ENCODE measurements at places on chromosomes 4 and X.
A peak's percentile ranks its signal among the peaks of the same experiment; 100 is the strongest.

DNA sequence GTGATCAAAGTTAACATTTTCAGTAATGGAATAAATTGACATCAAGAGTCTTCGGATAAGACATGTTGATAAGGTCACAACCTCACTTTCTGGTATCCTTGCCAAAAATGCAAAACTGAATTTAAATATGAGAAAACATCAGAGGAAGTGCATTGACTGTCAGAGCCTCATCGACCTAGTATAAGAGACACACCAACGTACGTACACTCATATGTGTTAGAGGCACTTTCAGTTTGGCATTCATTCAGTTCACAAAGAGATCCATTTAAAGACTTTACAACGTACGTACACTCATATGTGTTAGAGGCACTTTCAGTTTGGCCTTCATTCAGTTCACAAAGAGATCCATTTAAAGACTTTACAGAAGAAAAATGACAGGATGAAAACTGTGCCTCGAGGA, 280.3 kb downstream of the INPP4B start:
- DNase-seq = no peak

DNA sequence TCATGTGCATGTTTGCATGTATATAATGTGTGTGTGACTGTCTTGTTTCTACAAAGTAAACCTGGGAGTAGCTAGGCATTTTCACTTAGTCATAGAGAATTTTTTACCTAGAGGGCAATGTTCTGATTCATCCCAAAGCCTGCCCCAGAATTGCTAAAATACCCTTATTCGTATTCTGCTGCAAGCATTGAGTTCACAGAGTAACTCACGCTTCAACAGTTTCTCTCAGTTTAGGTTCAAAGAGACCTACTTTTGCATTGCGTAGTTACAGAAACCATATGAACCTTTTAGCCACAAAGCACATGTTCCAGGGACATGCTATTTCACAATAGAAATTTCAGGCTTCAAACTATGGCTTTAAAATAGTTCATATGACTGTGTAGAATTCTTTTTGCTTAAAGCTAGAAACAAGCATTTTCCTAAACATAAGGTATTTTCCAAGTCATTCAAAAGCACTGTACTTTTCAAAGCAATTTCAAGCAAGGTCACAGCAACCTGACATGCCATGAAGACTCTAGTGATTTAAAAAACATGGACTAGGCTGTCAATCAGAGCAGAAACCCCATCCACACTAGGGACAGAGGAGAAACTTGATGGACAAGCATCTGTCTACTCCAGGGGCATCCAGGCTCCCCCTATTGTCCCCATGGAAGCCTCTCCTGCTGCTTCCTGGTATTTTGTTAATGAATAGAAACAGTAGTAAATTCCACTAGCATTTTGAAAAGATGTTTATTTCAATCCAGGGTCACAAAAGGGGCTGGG, 81.5 kb upstream of the MAPK10 start:
- no peak for DNase-seq

DNA sequence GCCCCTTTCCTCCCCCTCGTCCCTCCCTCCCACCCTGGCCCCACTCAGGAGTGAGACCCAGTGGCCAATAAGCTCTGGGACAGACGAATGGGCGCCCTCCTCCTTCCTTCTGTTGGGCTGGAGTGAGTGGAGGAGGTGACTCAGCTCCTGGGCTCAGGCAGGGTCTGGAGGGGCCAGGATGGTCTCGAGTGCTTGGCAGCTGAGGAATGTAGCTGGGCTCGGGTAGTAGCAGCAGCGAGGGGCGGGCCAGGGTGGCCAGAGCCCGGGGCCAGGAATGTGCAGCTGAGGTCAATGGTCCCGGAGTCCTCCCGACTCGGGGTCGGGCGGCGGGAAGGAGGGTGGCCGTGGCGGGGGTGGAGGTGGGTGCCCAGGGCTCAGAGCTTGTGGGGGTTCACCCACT, 15.0 kb downstream of the G6PD start:
- DNase-seq = peak; percentile 70

DNA sequence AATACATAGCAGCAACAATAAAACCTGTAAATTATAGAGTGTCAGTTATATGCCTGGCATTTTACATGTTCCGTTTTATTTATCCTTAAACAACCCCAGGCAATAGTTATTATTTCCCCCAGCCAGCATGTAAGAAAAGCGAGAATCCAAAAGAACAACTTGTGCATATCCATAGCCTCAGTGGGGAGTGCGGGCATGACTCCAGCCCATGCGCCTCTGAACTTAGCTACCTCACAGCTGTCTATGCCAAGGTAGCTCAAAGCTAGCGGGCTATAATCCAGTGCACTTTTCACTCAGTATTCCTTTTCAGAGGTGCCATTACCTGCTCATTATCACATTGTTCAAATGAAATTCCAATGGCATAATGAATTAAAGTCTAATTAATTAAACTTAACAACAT, 257.3 kb upstream of the EDNRA start:
- no peak for DNase-seq

- no peak for DNase-seq
Observed at GRCh38 chr4:8776366-8776765, 95.3 kb downstream of the HMX1 start.

DNA sequence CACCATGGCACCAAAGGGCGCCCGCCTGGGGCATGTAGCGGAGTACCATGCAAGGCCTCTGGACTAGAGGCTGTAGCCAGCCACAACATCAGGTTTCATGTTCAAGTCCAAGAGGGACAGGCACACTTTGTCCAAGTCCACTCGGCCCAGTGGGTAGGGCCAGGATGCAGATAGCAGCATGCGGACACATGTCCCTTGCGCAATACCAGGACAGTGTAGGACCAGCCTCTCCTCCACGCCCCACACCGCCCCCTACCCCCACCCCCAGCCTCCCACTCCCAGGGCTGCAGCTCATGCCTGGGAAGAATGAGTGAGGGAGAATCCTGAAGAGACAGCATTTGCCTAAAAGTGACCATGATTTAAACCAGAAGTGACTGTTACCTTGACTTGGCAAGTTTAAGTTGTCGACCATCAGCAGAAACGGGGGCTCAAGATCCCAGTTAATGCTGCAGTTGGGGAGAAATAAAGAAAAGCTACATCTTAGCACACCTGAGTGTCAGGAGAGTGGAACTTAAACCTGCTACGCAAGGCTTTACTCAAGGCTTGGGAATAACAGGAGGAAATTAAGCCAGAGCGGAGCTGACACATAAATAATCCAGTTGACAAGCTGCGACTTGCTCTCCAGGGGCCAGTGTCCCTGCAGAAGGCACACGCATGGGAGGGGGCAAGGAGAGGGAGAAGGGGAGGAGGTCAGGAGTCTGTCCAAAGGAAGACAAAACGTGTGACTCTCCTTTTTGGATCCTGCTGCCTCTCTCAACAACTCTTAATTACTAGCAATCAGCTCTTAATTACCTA, 221.7 kb downstream of the BCOR start:
- no peak for DNase-seq

GRCh38 chr4:118867311-118868067, 21.2 kb upstream of the SYNPO2 start:
- no peak for DNase-seq

- DNase-seq = no peak
Observed at GRCh38 chr4:185734214-185734613, 77.8 kb downstream of the SORBS2 start.

DNA sequence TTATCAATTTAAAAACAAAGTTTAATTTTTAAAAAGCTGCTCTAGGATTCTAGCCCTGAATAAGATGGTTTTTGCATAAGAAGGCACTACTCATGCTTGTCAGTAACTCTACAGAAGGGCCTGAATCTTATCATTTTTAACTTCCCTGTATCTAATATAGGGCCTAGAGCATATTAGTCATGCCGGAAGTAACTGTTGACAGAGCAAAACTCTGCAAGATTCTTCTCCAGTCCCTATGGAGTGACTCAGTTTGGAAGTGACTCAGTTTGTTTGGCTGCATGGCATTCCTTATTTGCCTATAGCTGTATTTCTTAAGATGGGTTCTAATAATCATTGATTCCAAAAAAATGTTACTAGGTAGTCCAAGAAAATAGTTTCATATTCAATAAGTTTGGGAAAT, 431.8 kb upstream of the HTR2C start:
- DNase-seq = peak; percentile 0

GRCh38 chrX:151754047-151754429, 19.5 kb downstream of the CNGA2 start:
- DNase-seq = no peak

DNA sequence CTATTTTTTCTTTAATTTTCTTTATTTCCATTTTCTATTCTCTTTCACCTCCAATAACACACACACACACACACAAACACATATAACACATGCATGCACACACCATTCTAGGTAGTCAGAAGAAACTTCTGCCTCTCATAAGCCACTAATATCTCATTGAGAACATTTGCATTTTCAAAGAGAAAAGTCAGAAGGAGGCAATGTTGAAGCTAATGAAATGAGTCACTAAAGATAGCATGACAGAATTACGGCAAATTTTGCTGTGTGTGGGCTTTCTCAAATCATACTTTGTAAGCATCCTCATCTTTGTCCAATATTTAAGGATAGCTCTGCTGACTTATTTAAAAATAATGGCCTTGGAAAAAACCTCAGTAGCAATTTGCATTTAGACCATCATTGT, 291.3 kb downstream of the GUCY2F start:
- no peak for DNase-seq

DNA sequence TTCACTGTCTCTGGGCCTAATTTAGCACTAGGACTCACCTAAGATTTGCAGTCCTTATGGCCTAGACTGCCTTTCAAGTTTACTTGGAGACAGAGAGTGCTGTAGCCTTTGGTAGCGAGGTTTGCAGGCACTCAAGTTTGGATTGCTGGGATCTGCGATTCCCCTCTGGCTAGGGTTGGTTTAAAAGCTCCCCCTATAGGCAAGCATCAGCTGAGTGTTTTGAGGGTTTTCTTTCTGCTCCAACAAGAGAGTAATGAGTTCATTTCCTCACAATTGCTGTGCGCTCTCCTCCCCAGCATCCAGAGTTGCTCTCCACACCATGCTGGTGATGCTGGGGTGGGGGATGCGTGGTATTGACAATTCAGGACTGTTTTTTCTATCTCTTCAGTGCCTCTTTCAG, 206.9 kb downstream of the GLUD2 start:
- DNase-seq = no peak

DNA sequence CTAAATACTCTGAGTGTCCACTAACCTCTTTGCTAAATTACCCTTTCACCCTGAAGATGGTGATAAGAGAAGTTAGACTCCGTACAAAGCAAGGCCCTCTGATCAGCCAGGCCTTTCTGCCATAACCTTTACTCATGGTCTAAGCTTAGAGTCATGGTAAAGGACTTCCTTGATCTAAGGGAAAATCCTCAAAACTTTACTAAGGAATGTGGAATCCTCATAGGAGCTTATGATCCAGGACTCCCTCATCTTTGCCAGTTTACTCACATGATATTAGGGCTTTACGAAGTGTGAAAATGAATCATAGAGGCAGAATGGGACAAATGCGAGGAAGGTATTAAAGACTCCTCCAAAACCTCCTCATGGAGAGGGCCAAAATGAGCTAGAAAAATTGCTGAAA, 7.9 kb upstream of the FAM13A start:
- DNase-seq = no peak

- no peak for DNase-seq
Observed at GRCh38 chrX:132774010-132774714, 184.3 kb downstream of the HS6ST2 start.

DNA sequence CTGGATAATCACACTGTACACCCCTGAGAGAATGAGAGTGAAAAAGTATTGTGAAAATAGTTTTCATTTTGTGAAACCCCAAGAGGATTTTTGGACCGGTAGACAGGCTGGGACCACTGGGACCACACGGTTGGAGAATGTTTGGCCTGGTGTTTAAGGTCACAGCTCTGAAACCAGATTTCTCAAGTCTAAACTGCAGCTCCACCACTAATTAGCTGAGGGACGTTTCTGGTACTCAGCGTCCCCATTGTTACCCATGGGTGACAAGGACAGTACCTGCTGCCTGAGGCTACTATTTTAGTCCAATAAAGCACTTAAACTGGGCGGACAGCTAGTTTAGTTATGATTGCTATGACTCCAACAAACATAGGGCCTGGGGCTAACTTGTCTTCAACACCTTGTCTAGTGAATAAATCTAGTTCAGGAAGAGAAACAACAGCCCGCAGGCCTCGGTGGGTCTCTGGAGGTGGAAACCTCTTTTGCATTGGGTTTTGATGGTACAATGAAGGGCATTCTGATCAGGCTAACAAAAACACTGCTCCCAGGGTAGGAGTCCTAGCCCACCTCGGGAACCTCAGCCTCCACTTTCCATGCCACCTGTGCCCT, 509 bp upstream of the USP11 start:
- no peak for DNase-seq

GRCh38 chr4:42643685-42644084, 13.2 kb downstream of the ATP8A1 start:
- DNase-seq = no peak

GRCh38 chr4:76947369-76947768, 2.2 kb upstream of the SEPTIN11 start:
- DNase-seq = no peak

DNA sequence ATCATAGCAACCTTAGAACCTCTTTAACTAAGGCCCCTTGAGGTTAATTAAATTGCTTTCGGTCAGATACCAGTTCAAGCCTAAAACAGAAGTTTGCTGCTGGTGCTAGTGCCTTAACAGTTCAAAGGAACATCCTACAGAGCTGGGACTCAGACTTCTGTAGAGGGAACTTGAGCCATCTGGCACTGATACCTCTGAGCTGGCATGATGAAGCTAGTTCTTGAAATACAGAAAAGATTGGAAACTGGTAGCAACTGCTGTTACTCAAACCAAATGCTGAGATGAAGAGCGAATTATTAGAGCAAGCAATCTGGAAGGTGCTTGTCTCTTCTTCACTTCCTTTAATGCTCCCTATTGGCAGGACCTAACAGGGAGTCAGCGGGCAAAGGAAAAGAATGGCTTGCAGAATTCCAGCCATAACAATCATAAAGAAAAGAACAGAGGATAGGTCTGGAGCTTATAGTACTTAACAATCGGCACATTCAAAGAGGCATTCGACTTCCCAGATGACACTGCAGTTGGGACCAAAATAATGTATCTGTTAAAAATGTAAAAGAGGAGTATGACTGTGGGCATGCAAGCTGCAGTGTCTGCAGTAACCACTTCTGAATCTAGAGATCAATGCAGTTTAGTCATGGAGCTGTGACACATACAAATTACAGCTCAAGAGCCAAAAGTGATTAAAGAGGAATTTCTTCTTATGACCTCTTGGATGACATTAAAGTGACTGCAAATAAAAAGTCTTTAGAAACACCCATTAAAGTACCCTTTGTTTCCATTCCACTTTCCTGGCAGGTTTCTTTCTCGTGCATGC, 298.9 kb downstream of the PDGFC start:
- DNase-seq = peak; percentile 60

Measured in LHCN-M2 (cell line).